A673 (cell line): ENCODE measurements at places on chromosomes 5 and 9. TPM values are rescaled to one million over a fixed set of nuclear protein-coding genes. Genes with fewer than 3 reads are reported as not detected.
A peak's percentile ranks its signal among the peaks of the same experiment; 100 is the strongest.

GSN gene
- 28.4 and 43.7 TPM in 2 replicates for total RNA-seq

ABHD17B gene
- 19.7 and 24.3 TPM in 2 replicates for total RNA-seq

ZNF483 gene
- 3.4 and 4.4 TPM in 2 replicates for total RNA-seq

RNF44 gene
- 80.3 and 92.8 TPM in 2 replicates for total RNA-seq

ZNF454 gene
- total RNA-seq = 2.4 and 3.4 TPM in 2 replicates

COX7C gene
- 685 and 697 TPM in 2 replicates for total RNA-seq

MYMK gene
- total RNA-seq = not detected in 2 replicates

PCDHB11 gene
- 14.2 and 15.3 TPM in 2 replicates for total RNA-seq

PHYHD1 gene
- 6.3 and 8.0 TPM in 2 replicates for total RNA-seq

HRCT1 gene
- total RNA-seq = 0.33 TPM in 1 of 2 replicates, not detected in the other

ARRDC3 gene
- 41.3 and 46.3 TPM in 2 replicates for total RNA-seq

NRG2 gene
- total RNA-seq = 0.15 TPM in 1 of 2 replicates, not detected in the other

ITGA2 gene
- total RNA-seq = 0.69 and 0.92 TPM in 2 replicates

SPINK6 gene
- not detected in 2 replicates for total RNA-seq

ADCY2 gene
- 0.28 and 0.34 TPM in 2 replicates for total RNA-seq

CXCL14 gene
- 0.17 TPM in 1 of 2 replicates, not detected in the other for total RNA-seq

ITGA1 gene
- total RNA-seq = 7.8 and 8.1 TPM in 2 replicates

DNA sequence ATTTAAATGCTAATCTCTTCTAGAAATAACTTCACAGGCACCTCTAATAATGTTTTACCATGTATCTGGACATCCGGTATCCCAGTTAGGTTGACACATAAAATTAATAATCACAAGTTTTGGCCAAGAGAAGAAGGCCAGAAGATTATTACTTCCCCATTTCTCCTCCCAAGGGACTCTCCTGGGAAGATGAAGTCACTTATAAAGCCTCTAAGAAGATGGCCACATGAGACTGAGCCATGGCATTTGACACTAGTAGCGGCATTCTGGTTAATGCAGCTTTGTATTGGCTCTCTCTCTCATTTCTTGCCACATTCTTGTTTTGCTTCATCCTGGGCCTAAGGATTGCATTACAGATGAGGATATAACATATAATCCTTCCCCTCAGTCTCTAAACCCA, 34.5 kb upstream of the RASA1 start:
- DNase-seq = no peak

DNA sequence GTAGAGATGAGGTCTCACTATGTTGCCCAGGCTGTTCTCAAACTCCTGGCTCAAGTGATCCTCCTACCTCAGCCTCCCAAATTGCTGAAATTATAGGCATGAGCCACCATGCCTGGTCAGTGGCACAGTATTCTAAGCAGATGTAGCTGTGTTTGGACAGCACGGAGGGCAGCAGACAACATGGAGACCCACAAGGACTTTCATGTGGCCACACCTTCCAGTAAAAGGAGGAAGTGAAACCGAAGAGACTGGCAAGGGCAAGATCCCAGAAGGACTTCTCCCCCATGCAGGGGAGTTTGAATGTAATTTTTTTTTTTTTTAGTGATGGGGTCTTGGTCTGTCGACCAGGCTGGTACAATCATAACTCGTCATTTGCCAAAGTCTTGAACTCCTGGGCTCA, 172.2 kb downstream of the TRPM3 start:
- DNase-seq = no peak

DNA sequence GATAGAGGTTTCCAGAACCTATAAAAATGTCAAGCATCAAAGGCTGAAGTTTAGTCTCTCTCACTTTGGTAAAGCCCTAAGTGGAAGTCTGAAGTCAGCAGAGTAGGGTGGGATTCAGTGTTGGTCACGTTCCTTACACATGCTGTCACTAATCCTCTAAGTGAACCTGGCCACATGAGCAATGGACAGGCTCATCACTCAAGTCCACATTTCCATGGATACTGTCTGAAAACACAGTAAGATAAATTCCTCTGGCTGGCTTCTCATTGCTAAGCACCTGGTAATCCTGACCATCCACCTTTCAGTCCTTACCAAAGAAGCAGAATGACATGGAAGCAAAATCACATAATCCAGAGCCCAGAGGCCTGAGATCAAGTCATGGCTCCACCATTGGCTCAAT, 43.8 kb downstream of the GNA14 start:
- DNase-seq = no peak

GRCh38 chr9:106879439-106879882, 16.5 kb downstream of the ZNF462 start:
- DNase-seq = no peak

DNA sequence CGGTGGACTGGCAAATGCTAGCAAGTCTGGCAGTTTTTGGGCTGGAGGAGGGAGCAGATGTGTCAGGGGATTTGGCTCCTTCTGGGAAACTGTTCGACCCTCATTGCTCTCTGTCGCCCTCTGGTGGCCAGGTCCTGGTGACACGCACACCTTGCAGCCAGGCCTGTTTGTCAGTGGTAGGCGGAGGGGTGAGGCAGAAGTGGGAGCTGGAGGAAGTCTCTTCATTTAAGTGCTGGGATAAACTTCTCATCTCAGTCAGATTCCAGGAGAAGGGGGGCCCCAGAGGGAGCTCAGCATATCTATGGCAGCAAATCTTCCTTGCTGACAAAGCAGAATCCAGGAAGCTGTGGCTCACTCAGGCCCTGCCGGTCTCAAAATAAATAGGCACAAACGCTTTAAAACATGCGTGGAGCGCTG, 326.5 kb downstream of the ZSWIM6 start:
- peak; percentile 86 for DNase-seq

- DNase-seq = no peak
Measured at GRCh38 chr5:112024769-112025168, 267.8 kb upstream of the NREP start.

- no peak for DNase-seq
Measured at GRCh38 chr5:178426326-178427130, 163.7 kb downstream of the COL23A1 start.

- peak; percentile 44 for DNase-seq
Measured at GRCh38 chr9:109745335-109746283, 34.4 kb upstream of the PALM2AKAP2 start.

- no peak for DNase-seq
Measured at GRCh38 chr5:164763206-164763605, 1257.8 kb downstream of the MAT2B start.

DNA sequence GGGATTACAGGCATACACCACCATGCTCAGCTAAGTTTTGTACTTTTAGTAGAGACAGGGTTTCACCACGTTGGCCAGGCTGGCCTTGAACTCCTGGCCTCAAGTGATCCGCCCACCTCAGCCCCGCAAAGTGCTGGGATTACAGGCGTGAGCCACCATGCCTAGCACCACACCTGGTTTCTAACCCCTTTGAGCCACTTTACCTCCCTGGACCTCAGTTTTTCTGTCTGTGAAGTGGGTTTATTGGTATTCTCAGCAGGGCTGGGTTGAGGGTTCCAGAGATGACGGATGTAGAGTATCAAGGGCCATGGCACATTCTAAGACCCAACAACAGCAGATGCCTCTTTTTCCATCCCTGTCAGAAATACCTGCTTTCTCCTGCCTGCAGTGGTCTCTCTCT, 38.6 kb downstream of the AMBP start:
- DNase-seq = no peak

GRCh38 chr5:142290577-142291299, 34.1 kb downstream of the SPRY4 start:
- DNase-seq = peak; percentile 98

DNA sequence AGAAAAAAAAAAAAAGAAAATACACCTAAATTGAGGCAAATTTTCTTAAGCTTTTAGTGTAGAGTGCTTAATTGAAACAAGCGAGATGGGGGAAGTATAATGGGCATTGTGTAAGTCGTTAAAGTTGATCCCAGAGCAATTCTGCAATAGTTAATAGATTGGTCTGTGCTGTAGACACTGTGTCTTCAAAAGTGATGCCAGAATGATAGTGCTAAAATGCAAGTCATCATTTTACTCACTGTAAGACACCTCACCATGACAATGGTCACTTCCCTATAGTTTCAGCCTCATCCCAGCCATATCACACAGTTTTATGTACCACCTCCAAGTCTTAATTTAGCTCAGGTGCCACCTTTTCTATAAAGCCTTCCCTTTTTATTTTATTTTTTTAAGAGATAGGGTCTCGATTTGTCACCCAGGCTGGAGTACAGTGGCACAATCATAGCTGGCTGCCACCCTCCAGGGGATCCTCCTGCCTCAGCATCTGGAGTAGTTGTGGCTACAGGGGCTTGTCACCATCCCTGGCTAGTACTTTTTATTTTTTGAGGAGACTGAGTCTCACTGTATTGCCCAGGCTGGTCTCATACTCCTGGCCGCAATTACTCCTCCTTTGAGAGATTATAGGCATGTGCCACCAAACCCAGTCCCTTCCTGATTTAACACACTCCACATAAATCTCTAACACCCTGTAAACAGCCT, 6.2 kb downstream of the COX7C start:
- DNase-seq = no peak

GRCh38 chr5:142145106-142145900, 36.7 kb downstream of the NDFIP1 start:
- peak; percentile 83 for DNase-seq

GRCh38 chr9:101477736-101478135, 42.2 kb upstream of the ALDOB start:
- no peak for DNase-seq

DNA sequence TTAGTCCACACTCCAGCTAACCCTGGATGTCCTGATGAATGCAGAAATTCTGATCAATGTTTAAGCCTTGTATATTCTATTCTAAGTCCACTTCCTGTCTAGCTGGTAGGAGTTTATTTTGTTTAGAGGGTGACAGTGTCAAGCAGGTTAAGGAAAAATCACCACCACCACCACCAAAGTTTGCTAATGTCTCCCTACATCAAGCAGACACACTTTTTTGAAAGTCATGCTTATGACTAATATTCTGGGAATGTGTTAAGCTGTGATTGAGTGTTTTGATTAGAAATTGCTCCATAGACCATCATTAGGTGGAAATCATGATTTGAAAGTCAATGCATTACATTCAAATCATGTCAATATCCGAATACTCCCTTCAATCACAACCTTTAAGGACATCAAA, 1530.1 kb downstream of the MAT2B start:
- DNase-seq = no peak

GRCh38 chr5:170333161-170333910, 35.8 kb upstream of the LCP2 start:
- peak; percentile 86 for DNase-seq

DNA sequence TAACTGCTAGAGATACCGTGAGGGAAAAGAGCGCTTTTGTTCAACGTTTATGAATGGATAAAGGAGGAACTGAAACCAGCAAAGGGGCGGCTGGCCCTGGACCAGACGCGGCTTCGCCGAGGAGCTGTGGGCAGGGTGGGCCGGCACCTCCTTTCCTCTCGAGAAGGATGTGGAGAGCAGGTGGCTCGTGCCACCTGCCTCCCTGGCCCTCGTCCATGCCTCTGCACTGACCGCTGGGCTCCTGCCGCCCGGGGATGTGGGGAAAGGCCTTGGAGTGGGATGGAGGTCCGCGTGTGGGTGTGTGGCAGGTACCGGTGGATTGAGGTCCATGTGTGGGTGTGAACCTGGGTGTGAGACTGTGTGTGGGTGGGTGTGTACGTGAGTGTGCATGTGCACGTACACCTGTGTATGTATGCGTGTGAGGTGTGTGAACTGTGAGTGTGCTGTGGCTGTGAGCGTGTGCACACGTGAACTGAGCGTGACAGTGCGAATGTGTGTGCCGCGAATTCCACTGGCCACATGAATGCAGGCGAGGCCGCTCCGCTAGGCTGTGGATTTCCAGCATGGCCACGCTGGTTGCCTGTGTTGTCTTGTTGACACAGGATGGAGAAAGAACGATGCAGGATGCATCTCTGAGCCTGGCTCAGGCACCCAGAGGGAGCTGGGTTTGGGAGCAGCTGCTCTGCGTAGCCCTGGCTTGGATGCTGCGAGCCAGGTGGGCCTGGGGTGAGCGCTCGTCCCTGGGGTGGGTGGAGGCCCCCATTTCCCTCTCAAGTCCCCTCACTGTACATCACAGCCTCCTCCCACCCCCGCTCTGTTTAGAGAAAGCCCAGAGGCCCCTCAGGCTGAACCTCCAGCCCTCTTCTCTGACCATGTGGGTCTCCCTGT, 4.4 kb upstream of the CEP72 start:
- no peak for DNase-seq

- peak; percentile 30 for DNase-seq
Measured at GRCh38 chr5:78243639-78244038, 50.9 kb downstream of the AP3B1 start.

- DNase-seq = no peak
Measured at GRCh38 chr9:114962809-114963208, 32.4 kb upstream of the TNFSF8 start.

- DNase-seq = no peak
Measured at GRCh38 chr5:174222891-174223290, 177.4 kb downstream of the NSG2 start.

- no peak for DNase-seq
Measured at GRCh38 chr5:110008131-110008530, 318.4 kb downstream of the MAN2A1 start.

GRCh38 chr9:97502984-97503861, 1.8 kb downstream of the TMOD1 start:
- DNase-seq = no peak

DNA sequence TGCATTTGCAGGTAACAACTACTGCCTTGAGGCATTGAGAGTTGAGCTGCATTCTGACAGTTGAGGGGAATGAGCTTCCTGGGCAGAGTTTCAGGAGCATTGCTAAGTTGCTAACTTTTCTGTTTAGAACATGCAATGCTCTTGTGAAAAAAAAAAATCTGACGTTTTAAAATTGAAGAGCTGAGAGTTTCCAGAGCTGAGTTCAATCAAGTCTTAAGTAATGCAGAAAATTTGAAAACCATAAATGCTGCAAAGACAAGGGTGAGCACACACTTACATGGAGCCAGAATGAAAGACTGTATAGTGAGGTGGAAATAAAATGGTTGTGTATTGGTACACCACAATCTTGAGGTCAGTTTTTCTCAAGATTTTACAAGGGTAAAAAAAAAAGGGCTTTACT, 166.0 kb downstream of the GABRB2 start:
- DNase-seq = no peak
